ENCODE measurements at places on chromosomes 12 and 14.

GRCh38 chr14:97713023-97713422 is 915.8 kb downstream of the VRK1 start:
- no peak for DNase-seq

GRCh38 chr14:56324856-56325699 is 206.9 kb downstream of the PELI2 start:
- DNase-seq = no peak

GRCh38 chr14:96098309-96098998 is 59.3 kb downstream of the C14orf132 start:
- DNase-seq = peak; percentile 58

- DNase-seq = peak; percentile 45
These were observed 485.0 kb downstream of the PRKD1 start for GRCh38 chr14:29442696-29443095.

DNA sequence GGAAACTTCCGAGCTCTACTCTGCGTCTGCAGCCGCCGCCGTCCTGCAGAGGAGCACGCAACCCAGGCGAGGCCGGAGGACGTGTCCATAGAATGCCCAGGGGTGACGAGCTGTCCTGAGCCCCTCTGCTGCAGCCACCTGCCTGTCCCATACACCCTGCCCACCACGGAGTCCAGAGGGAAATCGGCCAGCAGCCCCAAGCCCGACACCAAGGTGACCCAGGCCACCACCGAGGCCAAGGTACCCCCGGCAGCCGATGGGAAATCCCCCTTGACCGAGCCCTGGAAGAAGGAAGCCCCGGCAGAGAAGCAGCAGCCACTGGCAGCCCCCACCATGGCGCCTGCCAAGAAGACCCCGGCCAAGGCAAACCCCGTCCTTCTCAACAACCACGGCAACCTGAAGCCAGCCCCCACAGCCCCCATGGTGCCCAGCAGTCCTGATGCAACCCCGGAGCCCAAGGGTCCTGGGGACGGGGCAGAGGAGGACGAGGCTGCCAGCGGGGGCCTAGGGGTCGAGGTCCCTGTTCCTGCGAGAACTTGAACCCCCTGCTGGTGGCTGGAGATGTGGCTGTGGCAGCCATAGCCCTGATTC is 128.7 kb upstream of the C14orf180 start:
- DNase-seq = no peak

GRCh38 chr12:13368971-13369370 is 172.4 kb downstream of the EMP1 start:
- no peak for DNase-seq

DNA sequence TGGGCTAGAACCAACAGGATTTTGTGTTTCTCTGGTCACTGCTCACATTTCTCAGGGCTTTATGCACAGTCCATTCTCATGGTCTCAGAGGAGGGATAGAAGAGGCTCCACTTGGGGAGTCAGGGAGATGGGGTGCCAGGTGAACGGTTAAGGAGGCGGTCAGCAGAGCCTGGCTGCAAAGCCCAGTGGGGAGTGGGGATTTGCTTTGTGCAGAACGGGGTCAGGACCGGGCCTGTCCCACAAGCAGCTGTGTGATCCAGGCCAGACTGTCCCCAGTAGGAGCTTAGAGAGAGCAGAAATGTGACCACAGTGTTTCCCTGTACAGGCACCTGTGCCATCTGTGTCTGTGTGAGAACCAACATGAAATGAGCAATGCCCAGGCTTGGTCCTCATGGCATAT is 4.1 kb downstream of the CMTM5 start:
- no peak for DNase-seq

GRCh38 chr14:21109377-21110138 is 8.7 kb downstream of the TMEM253 start:
- peak; percentile 84 for DNase-seq

GRCh38 chr14:101410126-101410525 is 151.2 kb upstream of the DIO3 start:
- DNase-seq = no peak

- no peak for DNase-seq
These were observed 19.8 kb downstream of the ALDH6A1 start for GRCh38 chr14:74064426-74064825.
